ENCODE measurements at places on chromosomes 16 and 17.

GRCh38 chr17:3802461-3803307, 1.7 kb upstream of the ITGAE start:
- no peak for DNase-seq

DNA sequence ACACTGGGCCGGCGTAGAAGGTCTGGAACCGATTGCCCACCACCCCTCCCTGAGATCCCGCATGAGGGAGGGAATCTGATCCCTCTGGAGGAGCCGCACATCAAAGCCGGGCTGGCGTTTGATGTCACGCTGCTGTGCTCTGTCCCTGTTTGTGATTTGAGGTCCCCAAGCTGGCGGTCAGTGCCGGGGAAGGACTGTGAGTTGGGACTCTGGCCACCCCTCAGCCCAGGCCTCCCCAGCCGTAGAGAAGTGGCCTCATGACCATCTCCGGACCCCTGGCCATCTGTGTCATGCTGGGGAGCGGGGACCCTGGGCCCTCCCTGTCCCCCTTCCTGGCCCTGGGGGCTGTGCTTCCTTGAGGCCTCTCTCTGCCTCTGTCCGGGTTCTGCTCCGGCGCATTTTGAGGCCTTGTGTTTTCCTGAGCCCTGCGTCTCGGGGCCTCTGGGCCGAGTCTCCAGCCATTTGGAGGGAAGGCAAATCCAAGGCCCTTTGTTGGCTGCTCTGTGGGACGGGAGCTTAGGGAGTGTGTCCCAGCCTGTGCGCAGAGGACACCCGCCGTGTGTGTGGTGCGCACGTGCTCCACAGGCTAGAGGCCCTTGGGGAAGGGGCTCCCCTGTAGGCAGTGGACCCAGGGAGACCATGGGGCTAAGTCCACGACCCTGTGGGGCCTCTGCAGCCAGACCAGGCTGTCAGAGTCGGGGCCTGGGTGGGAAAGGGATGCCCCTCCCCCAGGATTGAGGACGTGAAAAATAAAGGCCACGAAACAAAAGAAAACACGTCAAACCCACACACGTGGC, 15.1 kb downstream of the ASPSCR1 start:
- no peak for DNase-seq

DNA sequence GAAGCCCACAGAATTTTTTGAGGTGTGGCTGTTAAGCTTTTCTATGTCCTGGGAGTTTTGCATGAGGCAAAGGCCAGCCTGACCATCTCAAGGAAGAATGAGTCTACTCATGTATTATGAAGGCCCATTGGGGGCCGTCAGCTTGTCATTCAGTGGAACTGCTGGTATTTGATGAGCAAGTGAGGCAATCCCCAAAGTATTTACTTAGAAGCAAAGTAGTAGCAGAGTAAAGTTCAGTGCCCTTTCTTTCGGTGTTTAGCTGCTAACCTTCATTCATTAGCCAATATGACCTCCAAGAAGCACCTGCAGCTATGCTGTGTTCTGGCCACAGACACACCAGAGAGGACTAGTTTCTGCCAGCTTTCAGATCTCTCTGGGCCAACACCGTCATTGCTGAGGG, 80.2 kb downstream of the RPA1 start:
- DNase-seq = no peak

- no peak for DNase-seq
These were observed 302.7 kb downstream of the MAF start for GRCh38 chr16:79297805-79298204.

GRCh38 chr16:56198006-56198754, 6.9 kb downstream of the GNAO1 start:
- no peak for DNase-seq

DNA sequence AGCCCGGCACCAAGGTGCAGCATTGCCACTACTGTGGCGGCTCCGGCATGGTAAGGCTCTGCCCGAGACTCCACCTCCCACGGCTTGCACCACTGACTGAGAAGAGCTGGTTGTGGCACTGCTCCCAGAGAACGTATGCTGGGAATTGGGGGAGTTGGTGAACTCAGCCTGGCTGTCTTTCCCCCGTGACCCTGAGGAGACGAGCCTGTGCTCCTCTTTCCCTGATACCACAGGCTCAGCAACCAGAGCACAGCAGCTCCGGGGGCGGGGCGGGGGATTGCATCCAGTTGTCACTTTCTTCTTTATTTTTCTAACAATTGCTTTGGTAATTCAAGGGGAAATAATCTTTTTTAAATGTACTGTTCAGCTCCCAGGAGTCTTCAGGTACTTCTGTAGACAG, 16.7 kb downstream of the DNAJA3 start:
- no peak for DNase-seq

GRCh38 chr17:17419631-17420030, 57.2 kb upstream of the MED9 start:
- DNase-seq = no peak

GRCh38 chr17:50273654-50274040, 619 bp upstream of the TMEM92 start:
- DNase-seq = no peak

DNA sequence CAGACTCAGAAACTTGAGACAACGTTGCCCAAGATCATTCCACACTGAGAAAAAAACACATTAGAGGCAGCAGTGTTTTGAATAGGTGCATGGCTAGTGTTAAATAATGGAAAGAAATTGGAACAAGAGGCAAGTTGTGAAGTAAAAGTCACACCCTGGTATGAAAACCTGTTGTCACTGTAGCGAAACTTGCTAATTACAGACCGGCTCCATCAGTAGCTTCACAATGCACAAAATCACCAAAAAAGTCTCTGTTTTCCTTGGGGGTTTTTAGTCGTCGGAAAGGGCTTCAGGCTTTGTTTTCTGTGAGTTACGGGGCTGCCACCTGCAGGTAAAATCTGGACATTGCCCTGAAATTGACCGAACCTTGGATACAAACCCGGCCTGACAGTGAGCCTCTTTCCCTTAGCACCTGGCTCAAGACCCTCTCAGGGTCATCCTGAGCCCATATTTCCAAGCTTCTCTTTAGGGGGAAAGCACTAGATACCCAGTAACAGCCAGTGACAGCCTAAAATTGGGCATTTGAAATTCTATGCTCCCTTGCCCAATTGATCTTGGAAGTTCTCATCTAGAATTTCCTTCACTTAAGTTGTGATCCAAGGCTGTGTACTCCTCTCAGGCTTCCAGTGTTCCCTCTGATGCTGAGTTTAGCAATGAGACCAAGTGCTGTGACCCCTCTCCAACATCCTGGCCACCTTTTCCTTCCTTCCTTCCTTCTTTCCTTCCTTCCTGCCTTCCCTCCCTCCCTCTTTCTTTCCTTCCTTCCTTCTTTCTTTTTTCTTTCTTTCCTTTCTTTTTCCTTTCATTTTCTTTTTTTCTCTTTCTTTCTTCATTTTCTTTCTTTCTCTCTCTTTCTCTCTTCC, 7.2 kb upstream of the GRB2 start:
- peak; percentile 62 for DNase-seq

DNA sequence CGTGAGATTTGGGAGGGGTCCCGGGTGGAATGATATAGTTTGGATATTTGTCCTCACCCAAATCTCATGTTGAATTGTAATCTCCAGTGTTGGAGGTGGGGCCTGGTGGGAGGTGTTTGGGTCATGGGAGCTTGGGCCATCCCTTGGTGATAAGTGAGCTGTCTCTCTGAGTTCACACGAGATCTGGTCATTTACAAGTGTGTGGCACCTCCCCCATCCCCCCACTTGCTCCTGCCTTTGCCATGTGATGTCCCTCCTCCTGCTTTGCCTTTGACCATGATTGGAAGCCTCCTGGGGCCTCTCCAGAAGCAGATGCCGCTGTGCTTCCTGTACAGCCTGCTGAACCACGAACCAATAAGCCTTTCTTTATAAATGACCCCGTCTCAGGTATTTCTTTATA, 21.3 kb upstream of the BAIAP2 start:
- no peak for DNase-seq

GRCh38 chr17:81086789-81087551, 52.0 kb downstream of the BAIAP2 start:
- no peak for DNase-seq

All from activated T-cell treated with anti-CD3 and anti-CD28 coated beads for 48 hours (primary cell).